ENCODE measurements at places on chromosomes 11 and 22. TPM values are rescaled to one million over a fixed set of nuclear protein-coding genes. Genes with fewer than 3 reads are reported as not detected.

Gene TP53I11
- 43.6 TPM for total RNA-seq

Gene ZNF408
- total RNA-seq: 18.4 TPM

Gene NELL1
- total RNA-seq: not detected

Gene CAPN5
- 9.1 TPM for total RNA-seq

Gene OR2AT4
- total RNA-seq: not detected

Gene P2RX3
- total RNA-seq: 0.18 TPM

Gene GNAZ
- 2.7 TPM for total RNA-seq

Gene MYEOV
- 113 TPM for total RNA-seq

Gene CCDC34
- 35.2 TPM for total RNA-seq

Gene NRGN
- 11.1 TPM for total RNA-seq

Gene RFPL1
- total RNA-seq: not detected

Gene CARD10
- 38.9 TPM for total RNA-seq

Gene PHOX2A
- total RNA-seq: not detected
